ENCODE measurements at places on chromosomes 1 and 21.

DNA sequence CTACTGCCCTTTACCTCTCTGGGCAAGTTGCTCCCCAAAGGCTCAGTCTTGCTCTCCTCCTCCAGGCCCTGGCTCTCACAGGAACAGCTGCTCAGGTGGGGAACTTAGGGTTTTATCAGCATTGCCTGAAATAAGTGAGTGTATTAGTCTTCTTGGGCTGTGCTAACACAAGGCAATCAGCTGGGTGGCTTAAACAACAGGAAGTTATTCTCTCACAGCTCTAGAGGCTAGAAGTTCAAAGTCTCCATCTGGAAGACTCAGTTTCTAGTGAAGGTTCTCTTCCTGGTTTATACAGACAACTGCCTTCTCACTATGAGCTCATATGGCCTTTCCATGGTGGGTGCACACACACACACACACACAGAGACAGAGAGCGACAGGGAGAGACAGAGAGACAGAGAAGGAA, 2.8 kb upstream of the CD1C start:
- no peak for DNase-seq

- no peak for DNase-seq
Measured at GRCh38 chr1:158002022-158002630, 8.7 kb downstream of the KIRREL1 start.

- DNase-seq = no peak
Measured at GRCh38 chr1:240575981-240576662, 35.8 kb downstream of the GREM2 start.

DNA sequence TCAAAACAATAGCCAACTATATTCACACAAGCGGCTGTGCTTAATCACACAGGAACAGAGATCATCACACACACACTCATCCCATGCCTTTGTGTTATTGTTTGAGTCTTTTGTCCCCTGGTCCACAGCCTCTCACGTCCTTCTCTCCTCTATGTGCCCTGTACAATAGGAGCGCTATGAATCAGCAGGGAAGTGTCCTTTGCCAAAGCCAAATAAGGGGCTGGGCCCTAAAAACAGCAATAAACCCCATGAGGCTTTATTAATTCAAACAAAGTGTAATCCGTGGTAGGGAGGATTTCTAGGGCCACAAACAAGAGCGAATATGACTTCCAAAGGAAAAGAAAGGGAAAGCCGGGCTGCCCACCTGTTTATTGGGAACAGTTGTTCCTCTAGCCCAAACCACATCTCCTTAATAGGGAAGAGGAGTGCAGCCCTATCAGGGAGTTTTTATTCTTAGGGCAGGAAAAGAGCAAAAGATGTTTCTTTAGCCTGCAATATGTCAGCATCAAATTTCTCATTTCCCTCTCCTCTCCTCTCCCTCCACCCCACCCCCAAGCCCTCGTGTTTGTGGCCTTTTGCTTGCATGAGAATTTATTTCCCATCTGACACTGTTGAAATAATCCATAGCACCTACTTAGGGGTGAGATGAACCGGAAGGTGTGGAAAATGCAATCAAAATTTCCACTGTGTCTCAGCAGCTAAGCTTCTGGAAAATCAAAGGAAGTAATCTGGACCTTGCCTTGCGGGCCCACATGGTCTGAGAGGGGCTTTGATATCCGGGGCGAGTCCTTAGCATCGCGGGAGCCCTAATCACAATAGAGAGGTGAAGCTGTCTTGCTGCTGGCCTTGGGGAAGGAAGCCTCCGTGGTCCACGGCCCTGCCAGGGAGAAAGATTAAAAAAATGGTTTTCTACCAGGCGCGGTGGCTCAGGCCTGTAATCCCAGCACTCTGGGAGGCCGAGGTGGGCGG, 45.3 kb upstream of the ITPKB start:
- DNase-seq = peak; percentile 62

DNA sequence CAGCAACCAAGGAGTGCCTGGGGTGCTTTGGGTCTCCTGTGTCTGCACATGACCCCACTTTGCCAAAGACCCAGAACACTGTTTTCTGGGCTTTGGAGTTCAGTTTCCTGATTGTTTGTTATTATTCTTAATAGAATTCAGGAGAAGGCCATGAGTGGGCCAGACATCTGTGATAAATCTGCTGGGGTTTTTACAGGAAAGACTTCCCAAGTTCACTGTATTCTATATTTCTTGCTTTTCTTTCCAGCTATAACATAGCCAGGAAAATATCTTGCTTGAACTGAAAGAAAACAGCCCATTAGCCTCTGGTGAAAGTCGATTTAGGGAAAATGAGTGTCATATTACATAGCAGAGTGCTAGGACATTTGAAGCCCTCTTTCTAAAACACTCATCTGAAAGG, 345.1 kb upstream of the USP24 start:
- DNase-seq = no peak

GRCh38 chr1:40477678-40478053, 576 bp downstream of the ZFP69 start:
- no peak for DNase-seq

GRCh38 chr1:156608981-156609380, 7.7 kb upstream of the GPATCH4 start:
- DNase-seq = peak; percentile 58

DNA sequence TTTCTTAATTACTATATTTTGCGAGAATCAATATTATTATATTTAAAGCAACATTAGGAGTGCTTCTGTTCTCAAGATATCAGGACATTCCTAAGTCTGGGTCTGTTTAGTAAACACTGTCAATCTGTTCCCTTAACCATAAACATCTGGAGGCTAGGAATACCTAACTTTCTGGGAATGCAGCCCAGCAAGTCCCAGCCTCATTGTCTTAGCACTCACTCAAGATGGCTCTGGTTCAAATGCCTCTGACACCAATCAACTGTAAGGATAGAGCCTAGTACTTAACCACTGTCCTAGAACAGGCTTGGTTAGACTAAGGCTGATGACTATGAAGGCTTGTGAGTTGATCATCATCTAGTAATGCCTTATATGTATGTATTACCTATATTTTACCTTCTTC, 61.5 kb downstream of the TNN start:
- no peak for DNase-seq

GRCh38 chr21:15278851-15279250, 214.1 kb upstream of the NRIP1 start:
- no peak for DNase-seq

- no peak for DNase-seq
Measured at GRCh38 chr1:234302354-234302962, 70.8 kb upstream of the COA6 start.

- no peak for DNase-seq
Measured at GRCh38 chr21:42630626-42631025, 22.8 kb upstream of the PDE9A start.

DNA sequence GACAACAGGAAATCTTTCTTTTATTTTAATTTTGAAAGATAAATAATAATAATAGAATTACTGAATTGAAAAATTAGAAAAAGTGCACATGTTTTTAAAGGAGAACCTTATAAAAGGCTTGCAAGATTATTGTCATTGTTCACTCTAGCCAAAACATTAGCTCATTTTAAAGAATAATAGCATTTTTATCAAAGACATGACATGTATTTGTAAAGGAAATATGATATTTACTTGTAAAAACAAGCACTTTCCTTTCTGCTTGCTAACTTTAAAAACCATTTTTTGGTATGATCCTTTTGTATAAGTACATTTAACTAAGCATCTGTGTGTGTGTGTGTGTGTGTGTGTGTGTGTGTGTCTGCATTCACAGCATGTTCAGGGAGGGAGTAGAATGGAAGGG, 156.3 kb upstream of the C1orf87 start:
- no peak for DNase-seq

GRCh38 chr1:169312084-169312954, 55.3 kb downstream of the NME7 start:
- no peak for DNase-seq

- no peak for DNase-seq
Measured at GRCh38 chr1:159869173-159869572, 6.7 kb upstream of the VSIG8 start.

DNA sequence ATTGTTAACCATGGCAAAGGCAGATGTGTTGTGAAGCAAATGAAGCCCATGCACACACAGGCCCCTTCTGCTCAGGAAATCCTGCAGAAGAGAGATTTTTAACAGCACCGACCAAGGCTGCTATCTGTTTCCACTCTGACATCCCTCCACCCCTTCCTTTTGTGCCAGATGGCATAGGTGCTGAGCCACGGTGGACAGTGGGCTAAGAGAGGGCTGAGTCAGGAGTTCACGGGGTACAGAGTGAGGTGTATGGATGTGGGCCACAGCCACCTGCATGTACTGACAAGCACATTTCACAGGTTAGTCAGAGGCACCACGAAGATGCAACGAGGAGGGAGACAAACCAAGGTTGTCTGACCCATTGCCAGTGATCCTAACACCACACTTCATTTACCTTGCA, 9.5 kb downstream of the RSPH1 start:
- no peak for DNase-seq

DNA sequence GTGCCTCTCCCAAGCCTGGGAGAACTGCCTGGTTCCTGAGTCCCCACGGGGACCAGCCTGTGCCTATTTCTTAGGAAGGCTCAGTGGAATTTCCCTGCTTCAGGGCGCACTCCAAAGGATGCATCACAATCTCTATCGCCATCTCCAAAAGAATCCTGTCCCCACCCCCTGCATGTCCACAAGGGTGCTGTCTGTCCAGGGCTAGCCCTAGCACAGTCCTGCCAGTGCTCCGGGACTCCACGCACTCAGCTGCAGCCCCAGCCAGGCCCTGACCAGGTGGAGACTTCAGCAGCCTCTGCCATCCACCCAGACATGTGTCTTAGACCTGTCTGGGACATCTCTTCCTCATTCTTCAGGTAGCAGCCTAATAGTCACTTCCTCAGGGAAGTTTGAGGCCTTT, 199.7 kb downstream of the GRIK3 start:
- no peak for DNase-seq

DNA sequence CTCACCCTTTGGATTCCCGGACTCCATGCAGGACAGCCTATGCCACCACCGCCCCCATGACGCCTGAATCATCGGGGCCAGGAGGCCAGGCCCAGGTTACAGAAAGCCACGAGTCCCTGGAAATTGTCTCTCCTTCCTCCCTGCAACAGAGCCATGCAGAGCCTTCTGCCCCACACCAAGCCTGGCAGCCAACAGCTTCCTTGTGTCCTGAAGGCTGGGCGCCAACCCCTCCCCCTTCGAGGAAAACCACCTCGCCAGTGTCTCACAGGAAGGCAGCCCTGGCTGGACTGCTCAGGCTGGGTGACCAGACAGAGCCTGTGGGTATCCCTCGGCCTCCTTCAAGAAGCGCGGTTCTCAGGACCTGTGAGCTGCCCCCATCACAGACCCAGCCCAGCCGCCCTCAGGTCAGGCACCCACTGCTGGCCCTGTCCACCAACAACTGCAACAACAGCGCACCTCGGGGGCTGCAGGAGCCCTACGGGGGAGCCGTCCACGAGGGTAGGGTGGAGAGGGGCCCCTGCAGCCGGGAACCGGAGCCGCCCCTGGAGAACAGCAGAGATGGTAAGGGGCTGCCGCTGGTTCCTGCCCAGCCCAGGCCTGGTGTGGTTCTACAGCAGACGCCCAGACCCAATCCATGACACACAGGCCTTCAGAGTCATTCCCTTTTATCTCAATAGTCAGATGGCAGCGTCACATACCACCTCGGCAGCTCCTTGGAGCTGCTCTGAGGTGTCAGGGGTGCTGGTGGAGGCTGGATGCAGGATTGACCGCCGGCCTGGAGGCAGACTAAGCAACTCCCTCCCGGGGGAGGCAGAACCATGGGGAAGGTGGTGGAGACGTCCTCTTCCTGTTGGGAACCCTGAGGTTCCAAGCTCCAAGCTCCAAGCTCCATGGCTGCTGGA, 23.7 kb downstream of the KIAA1614 start:
- no peak for DNase-seq

DNA sequence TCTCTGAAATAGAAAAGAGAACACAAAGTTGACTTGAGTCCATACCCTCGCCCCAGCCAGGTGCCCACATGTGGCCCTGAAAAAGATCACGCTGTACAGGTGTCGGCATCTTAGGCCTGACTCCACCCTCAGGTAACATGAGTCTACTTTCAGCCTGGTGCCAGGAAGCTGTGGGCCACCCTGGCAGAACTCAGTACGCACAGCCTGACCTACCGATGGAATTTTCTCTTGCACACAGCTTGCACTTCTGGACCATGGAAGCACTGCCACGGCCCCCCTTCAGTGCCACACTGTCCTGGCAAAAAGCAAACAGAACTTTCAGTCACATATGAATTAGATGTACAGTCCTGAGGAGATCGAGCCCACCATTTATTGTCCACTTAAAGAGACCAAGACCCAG, 2.2 kb downstream of the CZIB start:
- DNase-seq = no peak

DNA sequence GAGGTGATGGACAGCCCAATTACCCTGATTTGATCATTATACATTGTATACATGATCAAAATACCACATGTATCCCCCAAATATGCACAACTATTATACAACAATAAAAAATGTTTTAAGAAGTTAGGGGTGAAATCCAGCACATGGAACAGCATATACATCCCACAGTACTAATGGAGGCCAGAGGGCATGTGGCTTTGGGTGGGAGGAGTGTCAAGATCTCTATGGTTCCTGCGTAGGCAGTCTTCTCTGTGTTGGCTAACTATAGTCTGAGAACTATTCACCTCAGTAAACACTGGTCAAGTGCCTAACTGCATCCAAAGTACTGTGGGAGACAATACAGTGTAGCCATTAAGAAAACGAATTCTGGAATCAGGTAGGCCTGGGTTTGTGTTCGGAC, 74.1 kb downstream of the GADD45A start:
- no peak for DNase-seq

- DNase-seq = no peak
Measured at GRCh38 chr1:48730164-48730910, 46.4 kb downstream of the BEND5 start.

DNA sequence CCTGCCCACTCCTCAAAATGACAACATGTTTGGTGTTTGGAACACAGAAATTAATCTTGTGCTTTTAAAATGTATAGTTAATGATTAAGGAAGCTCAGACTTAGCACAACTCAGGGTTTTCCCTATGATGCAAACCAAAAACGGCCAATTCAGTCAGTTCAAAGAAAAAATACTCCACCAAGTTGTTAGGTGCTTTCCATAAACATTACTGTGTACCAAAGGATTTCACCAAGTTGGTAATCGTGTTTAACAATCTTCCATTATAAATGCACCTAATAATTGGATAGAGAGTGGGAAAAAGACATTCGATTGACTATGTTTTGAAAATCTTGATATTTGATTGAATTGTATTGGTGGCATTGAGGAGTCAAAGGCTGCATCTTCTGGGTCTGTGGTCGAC, 33.3 kb upstream of the DUSP10 start:
- DNase-seq = no peak

GRCh38 chr21:33067457-33067856, 2.5 kb upstream of the OLIG1 start:
- DNase-seq = no peak
